Fibroblast of skin of back (primary cell): ENCODE measurements at places on chromosomes 2 and 18.
A peak's percentile ranks its signal among the peaks of the same experiment; 100 is the strongest.

DNA sequence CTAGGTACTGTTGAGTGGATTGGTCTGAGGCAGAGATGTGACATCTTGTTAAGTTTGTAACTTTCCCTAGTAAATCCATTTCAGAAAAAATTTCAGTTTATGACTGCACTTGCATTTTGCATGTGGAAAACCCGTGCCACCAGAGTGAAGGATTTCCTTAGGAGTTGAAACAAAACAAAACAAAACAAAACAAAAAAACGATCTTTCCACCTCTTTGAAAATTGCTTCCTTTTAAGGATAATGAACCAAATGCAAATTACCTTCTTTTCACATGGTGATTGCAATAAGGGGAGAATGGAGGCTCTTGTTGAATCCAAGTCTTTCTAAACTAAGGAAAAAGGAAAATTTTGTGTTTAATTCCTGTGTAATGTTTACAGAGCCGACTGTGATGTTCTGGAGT lies 43.2 kb downstream of the PHLPP1 start:
- DNase-seq = no peak

DNA sequence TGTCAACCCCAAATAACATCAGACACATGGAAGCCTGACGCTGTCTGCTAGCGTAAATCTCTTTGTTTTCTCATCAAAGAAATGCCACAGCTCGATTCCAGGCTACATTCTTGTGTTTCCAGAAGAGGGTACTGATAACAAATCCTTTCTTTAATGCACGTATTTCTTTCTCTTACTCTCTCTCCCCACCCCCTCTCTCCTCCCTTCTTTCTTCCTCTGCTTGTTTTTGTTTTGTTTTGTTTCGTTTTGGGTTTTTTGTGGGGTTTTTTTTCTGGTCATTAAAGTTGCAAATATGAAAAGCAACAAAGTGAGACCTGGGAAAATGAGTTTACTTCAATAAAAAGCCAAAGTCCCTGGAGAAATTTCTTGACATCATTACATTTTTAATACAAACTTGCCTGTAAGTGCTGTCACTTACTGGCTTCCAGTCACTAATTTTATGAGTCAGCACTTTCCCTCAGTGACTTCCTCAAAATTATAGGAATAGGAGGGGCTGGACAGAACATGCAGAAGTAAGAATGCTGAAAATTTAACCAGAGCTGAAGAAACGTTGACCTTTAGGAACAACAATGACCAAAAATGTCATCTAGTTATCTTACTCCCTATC lies 106.7 kb upstream of the NABP1 start:
- DNase-seq = peak; percentile 67

DNA sequence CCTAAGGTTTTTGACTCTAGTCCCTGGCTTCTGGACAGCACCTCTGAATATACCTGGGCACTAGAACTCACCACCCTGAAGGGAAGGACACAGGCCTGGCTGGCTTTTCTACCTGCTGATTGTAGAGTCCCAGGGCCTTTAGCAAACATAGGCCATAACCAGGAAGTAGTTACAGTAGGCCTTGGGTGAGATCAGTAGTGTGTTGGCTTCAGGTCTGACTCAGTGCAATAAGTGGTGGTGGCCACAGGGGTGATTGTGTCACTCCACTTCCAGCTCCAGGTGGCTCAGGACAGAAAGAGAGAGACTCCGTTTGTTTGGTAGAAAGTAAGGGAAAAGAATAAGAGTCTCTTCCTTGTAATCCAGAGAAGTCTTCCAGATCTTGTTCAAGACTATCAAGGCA lies 101.7 kb upstream of the LGALSL start:
- DNase-seq = no peak

DNA sequence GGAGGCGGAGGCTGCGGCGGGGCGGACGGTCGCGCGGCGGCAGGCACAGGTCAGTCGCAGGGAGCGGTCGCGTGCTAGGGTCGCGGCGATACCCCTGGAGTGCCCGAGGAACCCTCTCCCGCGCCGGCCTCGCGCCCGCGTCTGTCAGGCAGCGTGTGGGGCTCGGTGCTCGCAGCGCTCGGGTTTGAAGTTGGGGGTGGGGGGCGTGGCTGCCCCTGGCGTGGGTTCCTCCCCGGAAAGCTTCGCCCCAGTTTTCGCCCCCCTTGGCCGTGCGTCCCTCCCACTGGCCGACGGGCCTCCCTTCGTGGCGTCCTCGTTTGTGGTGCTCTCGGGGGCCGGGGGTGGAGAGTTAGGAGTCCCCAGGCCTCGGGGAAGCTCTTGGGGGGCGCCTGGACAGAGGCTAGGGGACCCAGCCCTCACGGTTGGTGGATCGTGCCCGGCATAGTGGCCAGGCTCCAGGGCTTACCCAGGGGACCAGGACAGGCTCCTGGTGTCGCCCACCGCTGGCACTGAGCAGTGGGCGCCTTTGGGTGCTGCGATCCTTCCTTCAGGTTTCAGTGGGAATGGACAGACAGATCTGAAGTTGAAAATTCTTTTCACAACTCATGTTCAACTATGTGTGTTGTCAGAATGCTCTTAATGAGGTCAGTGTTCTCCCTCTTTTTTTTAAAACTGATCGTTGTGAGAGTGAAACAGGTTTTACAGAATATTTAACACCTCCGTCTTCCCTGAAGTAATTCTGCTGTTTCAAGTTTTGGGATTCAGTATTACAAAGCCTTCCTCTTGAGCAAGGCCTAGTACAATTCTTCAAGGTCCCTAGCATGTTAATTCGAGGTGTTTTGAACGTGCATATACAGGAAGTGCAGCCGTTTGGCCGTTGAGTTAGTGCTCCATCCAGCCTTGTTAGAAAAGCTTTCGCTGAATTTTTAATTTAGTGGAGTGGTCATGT lies 604 bp downstream of the RALBP1 start:
- peak; percentile 19 for DNase-seq
